ENCODE measurements at places on chromosomes 6 and 20.

DNA sequence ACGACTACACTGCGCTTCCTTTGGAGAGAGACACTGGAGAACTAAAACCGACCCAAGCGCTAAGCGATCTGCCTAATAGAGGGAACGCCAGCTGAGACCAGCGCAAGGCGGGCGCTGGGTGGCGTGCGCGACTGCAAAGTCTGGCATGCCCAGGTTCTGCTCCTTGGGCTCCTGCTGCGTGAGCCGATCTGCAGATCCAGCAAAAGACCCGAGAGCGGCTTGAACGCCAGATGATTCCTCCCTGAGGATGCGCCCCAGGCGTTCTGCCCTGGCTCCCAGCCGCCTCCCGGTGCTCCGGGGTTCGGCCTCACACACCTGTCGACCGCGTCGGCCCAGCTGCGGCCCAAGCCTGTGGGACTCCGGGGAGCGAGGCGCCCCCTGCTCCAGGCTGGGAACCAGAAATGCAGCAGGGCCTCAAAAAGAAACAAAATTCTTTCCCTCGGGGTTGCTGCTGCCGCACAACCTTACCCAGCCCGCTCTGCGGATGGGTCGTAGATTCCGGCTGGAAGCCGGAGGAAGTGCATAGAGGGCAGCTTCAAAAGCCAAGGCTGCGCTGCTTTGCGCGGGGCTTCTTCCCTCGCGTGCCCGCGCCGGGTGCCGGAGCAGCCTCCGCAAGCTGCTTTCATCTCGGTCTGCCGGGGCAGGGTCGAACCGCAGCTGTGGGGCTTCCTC lies 17.9 kb upstream of the PRDM13 start:
- peak; percentile 59 for DNase-seq

DNA sequence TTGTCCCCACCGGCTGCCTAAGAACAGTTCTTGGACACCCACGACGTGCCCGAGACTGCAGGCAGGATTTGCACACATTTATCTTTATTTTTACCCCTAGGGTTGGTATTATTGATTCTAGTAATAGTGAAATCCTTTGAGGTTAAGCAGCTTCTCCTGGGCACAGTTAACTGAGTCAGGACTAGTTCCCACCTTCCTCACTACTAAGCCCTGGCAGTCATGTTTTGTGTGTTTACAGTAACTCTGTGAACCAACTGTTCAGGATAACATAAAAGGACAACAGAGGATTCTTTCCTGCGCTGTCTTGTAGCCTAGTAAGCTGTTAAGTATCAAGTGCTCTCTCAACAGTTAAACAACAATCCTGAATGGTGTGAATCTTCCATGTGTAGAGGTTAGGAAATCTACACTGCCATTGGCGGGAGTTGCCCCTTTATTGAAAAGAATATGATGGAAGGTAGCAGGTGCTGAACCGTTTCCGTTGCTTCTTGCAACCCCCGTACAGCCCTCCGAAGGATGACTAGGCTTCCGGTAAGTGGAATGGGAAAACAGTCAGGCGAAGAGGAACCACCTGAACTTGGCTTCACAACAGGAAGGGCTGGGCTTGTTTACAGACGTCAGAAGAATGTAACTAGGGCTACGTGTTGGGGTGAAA lies 979 bp upstream of the SOD2 start:
- DNase-seq, result peak; percentile 80

DNA sequence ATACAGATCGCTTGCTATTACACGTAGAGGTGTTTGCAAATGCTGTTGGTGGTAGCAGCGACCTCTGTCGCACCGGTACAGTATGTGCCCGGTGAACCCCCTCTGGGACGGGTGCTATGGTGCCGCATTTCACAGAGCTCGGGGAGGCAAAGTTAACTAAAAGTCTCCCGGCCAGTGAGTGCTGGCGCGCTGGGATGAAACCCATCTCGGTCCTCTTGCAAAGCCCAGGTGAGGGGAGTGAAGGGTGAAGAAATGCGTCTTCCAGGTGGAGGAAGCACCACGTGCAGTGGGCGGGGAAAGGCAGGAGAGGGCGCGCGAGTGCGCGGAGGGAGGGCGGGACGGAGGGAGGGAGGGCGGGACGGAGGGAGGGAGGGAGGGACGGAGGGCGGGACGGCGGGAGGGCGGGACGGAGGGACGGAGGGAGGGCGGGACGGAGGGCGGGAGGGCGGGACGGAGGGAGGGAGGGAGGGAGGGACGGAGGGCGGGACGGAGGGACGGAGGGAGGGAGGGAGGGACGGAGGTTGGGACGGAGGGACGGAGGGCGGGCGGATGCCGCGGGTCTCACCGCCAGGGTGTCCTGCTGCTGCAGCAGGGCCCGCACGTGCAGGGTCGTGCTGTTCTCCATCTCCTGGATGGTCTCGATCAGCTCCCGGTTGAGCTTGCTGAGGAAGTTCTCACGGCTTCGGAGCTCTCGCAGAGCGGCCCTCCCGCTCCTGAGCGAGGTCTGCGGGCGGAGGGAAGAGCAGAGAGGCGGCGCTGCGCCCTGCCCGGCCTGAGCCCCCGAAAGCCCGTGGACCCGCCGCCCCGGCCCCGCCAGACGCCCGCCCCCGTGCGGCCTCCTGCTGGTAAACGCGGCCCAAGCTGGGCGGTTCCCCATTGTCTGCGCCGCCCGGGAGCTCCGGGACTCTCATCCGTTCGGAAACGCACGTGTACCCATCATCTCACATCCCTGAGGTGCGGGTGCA lies 11.7 kb downstream of the C20orf96 start:
- no peak for DNase-seq

DNA sequence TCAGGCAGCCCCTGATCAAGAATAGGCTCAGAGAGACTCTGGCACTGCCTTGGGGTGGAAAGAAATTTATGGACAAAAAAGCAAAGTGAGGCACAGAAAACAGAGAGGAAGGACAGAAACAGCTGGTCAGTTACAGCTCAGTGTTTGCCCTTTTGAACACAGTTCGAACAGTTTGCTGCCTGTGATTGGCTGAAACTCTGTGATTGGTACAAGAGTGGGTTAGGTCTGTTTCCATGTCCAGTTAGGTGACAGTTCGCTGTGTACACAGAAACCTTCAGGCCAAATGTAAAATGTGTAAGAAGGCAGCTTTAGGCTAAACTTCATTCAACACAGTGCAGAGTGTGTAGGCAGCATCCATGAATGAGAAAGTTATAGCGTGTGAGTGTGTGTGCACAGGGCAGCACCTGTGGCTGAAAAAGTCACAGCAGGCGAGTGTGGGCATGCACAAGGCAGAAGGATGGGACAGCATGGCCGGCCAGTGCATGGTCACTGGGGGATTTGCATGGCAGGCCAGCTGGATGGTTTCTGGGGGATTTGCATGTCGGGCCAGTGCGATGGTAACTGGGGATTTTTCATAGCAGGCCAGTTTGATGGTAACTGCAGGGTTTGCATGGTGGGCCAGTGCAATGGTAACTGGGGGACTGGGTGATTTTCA lies 75.4 kb upstream of the FRMD1 start:
- no peak for DNase-seq

GRCh38 chr6:13243033-13243432 lies 85.3 kb downstream of the TBC1D7 start:
- no peak for DNase-seq

DNA sequence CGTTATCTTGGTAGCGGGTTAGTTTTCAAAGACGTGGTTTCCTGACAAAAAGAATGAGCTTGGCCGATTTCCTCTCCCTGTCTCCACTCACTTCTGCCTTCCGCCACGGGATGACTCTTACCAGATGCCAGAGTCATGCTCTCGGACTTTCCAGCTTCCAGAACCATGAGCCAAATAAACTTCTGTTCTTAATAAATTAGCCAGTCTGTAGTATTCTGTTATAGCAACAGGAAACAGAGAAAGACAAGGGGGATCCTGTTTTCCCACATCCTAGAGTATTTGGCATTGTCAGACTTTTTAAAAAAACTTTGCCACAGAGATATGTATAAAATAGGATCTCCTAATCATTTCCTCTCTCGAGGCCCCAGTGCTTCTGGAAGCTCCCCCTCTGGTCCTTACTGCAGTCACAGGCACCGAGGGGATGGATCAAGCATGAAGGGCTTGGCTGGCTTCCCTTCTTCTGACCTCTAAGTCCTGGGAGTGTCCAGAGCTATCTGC lies 84.9 kb upstream of the NAA20 start:
- no peak for DNase-seq

- DNase-seq, result no peak
Observed at GRCh38 chr20:45462711-45463509, 6.6 kb upstream of the WFDC2 start.

GRCh38 chr6:89139509-89140346 lies 6.1 kb upstream of the PM20D2 start:
- no peak for DNase-seq

DNA sequence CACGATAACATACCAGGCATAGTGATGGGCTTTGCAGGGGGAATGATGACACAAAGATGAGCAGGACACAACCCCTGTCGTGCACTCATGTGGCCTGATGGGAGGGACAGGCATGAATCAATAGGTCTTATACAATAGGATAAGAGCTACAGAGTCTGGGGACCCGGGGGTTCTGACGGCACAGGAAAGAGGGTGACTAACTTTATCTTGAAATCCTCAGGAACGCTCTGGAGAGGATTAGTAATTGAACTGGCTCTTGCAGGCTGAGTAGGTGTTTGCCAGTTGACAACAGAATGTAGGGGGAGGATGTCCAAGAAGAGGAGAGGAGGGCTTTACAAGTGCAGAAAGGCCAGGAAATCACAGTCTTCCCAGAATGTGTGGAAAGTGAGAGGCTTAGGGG lies 219.9 kb upstream of the ECI2 start:
- no peak for DNase-seq

DNA sequence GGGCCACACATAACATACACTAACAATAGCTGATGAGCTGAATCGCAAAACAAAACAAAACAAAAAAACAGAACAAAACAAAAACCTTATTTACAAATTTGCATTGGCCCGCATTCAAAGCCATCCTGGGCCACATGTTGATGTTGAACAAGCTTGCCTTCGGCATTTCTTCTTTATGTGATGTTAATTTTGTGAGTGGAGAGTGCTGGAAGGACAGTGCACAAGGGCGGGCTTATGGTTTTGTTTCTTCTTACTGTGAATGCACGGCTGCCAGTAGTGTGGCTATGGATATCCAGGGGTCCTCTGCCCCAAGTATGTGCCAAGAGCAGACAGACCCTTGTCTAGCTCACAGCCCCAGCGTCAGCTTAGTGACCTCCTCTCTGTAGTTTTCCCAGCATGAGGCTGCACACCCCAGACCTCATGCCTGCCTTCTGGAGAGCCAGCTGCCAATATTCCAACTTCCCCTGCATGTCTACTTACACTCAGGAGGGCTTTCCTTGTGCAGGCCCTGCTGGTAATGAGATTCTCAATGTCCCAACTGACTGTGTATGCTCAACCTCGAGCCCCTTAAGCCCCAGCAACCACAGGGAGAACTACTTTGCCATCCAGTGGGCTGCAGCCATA lies 24.9 kb downstream of the ZNF292 start:
- no peak for DNase-seq

DNA sequence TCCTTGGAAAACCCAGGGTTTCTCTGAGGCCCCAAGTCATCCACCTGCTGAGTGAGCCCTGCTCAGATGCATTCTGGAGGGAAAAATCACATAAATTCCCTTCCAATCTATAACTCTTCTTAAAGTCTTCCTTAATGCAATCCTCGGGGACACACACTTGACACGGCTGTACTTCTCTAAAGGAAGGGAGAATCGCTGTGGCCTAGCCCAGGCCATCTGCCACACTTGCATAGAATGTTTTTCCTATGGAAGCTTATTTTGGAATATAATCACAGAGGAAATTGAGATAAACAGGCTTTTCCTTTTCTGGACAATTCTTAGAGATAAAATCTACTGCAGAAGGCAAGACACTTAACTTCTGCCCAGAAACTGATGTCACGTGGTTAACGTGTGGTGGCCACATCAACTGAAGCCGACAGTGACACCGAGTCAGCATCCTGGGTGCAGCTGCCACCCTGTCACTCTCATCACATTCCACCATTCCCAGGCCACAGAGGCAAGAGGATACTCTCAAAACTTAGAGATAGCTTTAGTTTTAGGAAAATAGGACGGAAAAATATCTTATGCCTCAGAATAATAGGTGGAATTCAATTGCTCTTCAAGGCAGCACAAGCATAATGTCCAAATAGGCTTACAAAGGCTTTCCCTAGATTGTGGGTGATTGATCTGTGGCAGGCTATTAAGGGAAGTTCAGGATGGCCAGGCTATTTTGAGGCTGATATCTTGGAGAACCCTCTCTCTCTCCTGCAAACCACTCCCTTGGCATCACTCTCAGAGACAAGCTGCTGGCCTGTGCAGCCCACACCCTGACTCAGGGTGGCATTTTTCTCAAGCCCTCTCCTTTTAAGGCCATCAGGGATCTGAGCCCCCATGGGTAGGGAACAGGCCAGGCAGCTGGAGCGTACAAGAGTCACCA lies 29.6 kb downstream of the PSMB1 start:
- DNase-seq, result no peak

- no peak for DNase-seq
Observed at GRCh38 chr6:111858347-111858746, 14.9 kb downstream of the FYN start.

DNA sequence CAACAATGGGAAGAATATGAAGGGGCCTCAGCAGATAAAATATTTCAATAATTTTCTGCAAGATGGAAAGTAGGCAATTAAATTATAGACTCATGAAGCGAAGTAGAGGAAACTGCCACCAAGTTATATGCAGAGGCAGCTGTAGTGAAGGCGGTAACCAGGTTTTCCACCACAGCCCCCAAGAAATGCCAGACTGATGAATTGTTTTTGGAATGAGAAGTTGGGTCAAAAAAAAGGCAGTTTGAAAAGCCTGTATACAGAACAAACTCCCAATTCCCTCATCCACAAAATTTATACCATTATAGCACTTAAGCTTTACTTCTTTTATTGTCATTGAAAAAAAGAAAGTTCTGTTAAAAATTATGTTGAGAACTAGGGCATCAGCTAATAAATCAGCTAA lies 45.3 kb downstream of the ELOVL4 start:
- no peak for DNase-seq

GRCh38 chr20:61628480-61628879 lies 376.4 kb downstream of the CDH4 start:
- DNase-seq, result no peak

GRCh38 chr6:30752157-30752927 lies 8.0 kb upstream of the IER3 start:
- no peak for DNase-seq

DNA sequence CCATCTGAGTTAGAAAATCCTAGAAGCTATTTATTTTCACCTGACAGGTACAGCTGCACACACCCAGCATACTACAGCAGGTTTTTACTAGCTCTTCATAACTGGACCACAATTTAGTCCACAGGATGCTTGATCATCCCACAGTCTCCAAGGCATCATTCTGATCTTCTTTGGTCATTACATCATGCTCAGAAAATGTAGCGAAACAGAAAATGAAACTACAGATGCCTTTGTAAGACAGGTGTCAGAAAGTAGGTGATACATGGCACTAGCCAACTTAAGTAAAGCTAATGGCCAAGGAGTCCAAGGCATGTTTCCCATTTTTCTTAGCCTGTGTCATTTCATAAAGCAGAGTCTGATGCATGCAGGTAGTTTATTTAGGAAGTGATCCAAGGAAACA lies 102.3 kb downstream of the HTR1B start:
- no peak for DNase-seq
